ENCODE measurements at places on chromosomes 4 and X. TPM values are rescaled to one million over a fixed set of nuclear protein-coding genes. Genes with fewer than 3 reads are reported as not detected.

DNA sequence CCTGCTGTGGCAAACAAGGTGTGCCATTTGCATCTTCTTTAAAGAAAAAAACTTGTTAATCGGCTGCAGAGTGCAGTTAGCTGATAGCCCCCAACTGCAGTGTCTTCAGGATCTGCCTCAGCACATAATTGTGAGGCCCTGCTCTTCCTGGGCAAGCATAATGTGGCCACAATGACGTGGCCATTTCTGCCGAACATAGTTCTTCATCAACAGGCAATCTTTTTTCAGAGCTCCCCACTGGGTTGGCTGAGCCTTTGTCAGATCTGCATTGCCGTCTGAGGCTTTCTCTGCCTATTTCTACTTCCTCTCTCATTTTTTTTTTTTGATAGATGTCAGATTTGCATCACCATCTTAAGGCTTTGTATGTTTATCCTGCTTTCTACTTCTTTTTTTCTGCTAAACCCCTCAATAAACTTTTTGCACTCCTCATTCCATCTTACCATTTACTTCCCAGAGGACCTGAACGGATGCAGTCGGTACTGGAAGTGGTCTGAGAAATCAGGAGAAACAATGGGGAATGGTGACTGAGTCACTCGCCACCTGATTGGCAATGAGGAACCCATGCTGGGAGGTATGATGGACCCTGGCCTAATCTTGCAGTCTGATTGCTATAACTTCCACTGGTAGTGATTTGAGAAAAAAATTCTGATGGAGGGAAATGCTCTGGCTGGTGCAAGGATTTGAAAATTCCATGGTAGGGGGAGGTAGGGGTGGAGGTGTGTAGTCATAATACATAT, 21.2 kb upstream of the TAB3 start:
- no peak for DNase-seq

DNA sequence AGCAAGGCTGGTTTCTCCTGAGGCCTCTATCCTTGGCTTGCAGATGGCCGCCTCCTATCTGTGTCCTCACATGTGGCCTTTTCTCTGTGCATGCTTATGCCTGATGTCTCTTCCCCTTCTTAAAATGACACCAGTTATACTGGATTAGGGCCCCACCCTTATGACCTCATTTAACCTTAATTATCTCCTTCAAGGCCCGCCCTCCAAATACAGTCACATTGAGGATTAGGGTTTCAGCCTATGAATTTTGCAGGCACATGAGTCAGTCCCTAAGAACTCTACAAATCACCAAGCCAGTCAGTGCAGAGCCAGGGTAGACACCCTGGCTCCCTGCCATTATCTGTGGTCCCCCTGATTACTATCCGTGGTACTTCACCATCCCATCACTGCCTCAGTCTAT, 51.6 kb downstream of the MAML3 start:
- DNase-seq: no peak

DNA sequence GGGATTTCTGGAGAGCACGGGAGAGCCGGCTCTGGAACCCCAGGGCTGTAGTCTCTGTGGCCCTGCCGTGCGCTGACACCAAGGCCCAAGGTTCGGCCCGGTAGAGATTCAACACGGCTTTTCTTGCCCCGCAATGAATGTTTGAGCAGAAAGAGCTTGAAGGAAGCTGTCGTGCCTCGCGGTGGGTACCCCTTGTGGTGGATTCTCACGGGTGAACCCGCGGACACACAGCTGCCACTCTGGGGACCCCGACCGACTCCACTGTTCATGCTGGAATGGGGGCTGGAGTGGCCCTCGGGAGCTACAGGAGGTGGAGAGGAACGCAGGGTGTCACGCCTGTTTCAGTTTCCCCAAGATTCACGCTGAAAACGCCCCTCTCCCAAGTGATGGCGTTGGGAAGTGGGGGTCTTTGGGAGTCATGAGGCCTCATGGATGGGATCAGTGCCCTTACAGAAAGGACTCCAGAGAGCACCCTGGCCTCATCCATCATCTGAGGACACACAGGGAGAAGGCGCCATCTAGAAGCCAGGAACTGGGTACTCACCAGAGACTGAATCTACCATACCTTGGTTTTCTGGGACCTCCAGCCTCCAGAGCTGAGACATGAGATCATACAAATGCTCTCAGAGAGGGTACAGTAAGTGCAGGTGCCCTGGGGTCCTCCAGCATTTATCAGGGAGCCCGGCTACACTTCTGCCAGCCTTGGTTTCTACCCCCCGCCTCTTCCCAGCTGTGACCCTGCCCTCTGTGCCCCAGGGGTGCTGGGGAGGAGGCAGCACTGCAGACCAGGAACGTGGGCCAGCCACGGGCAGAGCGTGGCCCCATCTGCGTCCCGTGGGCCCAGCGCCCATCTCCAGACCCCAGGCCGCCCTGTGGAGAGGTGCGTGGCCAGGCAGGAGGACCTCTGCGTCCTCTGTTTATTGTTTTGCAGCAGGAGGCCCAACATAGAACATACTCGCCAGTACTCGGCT, 6.4 kb downstream of the SLC25A6 start:
- DNase-seq: peak; percentile 68

GRCh38 chr4:160869899-160870298, 1293.9 kb downstream of the FSTL5 start:
- no peak for DNase-seq

GRCh38 chr4:71855944-71856343, 72.1 kb upstream of the GC start:
- no peak for DNase-seq

GRCh38 chr4:3223956-3224748, 24.8 kb upstream of the MSANTD1 start:
- DNase-seq: no peak

GRCh38 chr4:25953740-25954139, 39.7 kb downstream of the SMIM20 start:
- DNase-seq: no peak

DNA sequence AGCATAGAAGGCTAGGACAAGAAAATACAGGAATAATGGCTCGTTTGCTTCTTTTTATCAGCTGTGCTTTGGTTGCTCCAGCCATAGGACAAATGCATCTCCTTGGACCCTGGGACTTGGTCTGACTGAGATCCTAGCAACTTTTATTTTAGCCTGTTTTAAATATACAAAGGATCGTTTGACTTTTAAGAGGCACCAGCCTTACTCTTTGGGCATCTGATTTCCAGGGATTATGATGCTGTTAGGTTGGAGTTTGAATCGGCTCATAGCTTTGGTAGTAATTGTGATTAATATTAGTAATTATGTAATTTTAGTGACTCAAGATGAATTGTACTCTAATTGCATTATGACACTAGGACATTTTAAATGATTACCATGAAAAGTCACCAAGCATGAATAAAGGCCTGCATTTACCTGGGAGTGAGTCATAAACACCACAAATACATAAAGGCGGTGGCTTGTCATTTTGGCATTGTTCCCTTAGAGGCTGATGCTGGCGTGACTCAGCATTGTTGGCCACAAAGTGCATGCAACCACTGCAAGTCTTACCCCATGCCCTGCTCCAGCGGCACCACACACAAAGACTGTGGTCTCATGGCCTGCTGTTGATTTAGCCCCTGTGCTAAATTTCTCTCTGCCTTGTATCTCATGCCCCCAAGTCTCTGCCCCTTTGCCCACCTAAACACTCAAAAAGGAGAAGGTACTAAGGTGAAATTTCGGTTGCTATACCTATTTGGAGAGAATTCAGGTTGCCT, 12.4 kb downstream of the GPAT3 start:
- peak; percentile 86 for DNase-seq

- DNase-seq: no peak
Measured at GRCh38 chr4:83255584-83255983, 29.0 kb downstream of the COQ2 start.

Gene SULT1E1
- not detected for total RNA-seq

- DNase-seq: no peak
Measured at GRCh38 chrX:53561912-53562311, 124.6 kb downstream of the HUWE1 start.

DNA sequence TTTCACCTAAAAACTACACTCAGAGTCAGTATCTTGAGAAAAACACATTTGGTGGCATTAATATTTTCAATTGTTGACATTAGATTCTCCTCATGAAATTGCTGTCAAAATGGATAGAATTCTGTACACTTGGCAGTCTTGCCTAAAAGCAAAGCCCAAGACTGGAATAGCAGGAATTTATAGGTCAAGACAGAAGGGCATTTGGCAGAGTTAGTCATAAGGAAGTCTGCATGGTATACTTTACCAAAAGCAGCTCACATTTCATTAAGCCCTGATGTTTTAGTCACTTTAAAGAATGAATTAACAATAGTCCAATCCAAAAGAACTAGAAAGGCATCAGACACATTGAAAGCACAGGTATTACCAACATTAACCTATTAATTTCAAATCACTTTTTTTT, 7.1 kb downstream of the CCDC160 start:
- DNase-seq: no peak

- no peak for DNase-seq
Measured at GRCh38 chrX:67351411-67351810, 192.4 kb upstream of the AR start.

DNA sequence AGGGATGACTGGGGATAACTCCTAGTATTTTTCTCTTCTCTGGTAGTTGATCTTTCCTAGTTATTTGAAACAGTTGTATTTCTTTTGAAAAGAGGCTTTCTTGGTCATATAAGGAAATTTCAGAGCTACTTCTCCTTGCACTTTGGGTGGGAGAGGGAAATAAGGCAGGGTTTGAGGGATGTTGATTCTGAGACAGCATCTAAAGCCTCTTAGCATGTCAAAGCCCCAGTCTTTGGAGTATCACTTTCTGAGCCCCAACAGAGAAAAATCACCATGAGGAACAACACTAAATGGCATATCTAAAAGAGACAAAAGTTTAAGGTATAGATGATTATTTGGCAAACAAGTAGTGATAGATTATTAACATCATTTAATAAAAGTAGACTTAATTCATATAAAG, 688.1 kb downstream of the TRAM1L1 start:
- no peak for DNase-seq

GRCh38 chrX:108299704-108300103, 138.5 kb downstream of the COL4A6 start:
- DNase-seq: no peak

Gene ELF4
- total RNA-seq: 31.1 TPM

Gene YY2
- 1.7 TPM for total RNA-seq

DNA sequence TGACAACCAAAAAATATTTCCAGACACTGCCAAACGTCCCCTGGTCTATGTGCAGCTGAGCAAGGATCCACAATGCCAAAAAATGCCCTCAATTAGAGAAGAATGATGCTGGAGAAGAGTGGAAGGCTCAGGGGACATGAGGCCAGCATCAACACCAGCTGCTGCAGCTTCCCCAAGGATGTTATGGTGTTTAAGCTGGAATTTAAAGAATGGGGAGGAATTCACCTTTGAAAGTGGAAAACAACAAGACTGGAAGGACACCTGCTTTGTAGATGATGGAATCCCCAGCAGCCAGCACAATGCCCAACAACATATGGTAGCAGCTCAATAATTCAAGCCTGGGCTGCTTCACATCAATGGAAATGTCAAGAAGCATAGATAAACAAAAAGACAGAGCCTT, 20.3 kb upstream of the SMPX start:
- no peak for DNase-seq

Gene AADAT
- total RNA-seq: 2.3 TPM

Gene PRPS2
- 34.9 TPM for total RNA-seq

All from spleen (tissue), 13 donors.